ENCODE measurements at places on chromosomes 5 and 9. TPM values are rescaled to one million over a fixed set of nuclear protein-coding genes. Genes with fewer than 3 reads are reported as not detected.

FOXD4 gene
- 0.24 TPM for total RNA-seq

SLC25A2 gene
- total RNA-seq, result 1.4 TPM

FGD3 gene
- total RNA-seq, result 4.3 TPM

CD274 gene
- 1.7 TPM for total RNA-seq

HAPLN1 gene
- 9.1 TPM for total RNA-seq

SLCO6A1 gene
- total RNA-seq, result not detected

TRPM6 gene
- 48.0 TPM for total RNA-seq

LCN15 gene
- total RNA-seq, result 15.9 TPM

TRIM36 gene
- 39.8 TPM for total RNA-seq

MVB12B gene
- total RNA-seq, result 17.2 TPM

CYLC2 gene
- not detected for total RNA-seq

IL3 gene
- total RNA-seq, result not detected

EIF4E1B gene
- not detected for total RNA-seq

PCDHGA7 gene
- total RNA-seq, result 1.3 TPM

SLC6A7 gene
- total RNA-seq, result 30.4 TPM

CAMK2A gene
- 0.17 TPM for total RNA-seq

PCDHB13 gene
- 1.3 TPM for total RNA-seq

GRCh38 chr5:40572391-40572790, 107.3 kb upstream of the PTGER4 start:
- no peak for DNase-seq

- no peak for DNase-seq
Observed at GRCh38 chr5:111975133-111975532, 218.1 kb upstream of the NREP start.

GRCh38 chr9:23717505-23717904, 108.5 kb downstream of the ELAVL2 start:
- no peak for DNase-seq

GRCh38 chr5:149597618-149598017, 16.3 kb downstream of the ARHGEF37 start:
- no peak for DNase-seq

DNA sequence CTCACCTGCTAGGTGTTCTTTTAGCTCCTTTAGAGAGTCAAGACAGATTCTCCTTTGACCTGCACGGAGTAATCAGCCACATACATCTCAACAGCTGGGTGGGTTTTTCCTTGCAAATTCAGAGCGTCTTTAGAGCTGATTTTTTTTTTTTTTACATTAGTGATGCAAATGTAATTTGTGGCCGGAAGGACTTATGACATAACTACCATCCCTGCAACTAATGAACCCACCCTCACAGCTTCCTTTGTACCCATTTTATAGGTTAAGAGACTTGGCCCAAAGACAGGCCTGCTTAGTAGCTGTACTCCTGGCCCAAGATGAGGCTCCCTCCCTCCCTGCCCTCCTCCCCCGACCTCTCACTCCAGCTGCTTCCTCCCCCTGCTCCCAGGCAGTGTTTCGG, 69.9 kb upstream of the NIPAL4 start:
- DNase-seq, result no peak

- DNase-seq, result no peak
Observed at GRCh38 chr5:76358-77169, 15.4 kb upstream of the PLEKHG4B start.

- no peak for DNase-seq
Observed at GRCh38 chr5:90233476-90233875, 176.1 kb downstream of the CETN3 start.

GRCh38 chr5:165224366-165225045, 1719.1 kb downstream of the MAT2B start:
- DNase-seq, result no peak

GRCh38 chr5:107669096-107670031, 1.4 kb downstream of the EFNA5 start:
- peak; percentile 44 for DNase-seq

GRCh38 chr9:89278997-89279739, 31.8 kb upstream of the CKS2 start:
- no peak for DNase-seq

DNA sequence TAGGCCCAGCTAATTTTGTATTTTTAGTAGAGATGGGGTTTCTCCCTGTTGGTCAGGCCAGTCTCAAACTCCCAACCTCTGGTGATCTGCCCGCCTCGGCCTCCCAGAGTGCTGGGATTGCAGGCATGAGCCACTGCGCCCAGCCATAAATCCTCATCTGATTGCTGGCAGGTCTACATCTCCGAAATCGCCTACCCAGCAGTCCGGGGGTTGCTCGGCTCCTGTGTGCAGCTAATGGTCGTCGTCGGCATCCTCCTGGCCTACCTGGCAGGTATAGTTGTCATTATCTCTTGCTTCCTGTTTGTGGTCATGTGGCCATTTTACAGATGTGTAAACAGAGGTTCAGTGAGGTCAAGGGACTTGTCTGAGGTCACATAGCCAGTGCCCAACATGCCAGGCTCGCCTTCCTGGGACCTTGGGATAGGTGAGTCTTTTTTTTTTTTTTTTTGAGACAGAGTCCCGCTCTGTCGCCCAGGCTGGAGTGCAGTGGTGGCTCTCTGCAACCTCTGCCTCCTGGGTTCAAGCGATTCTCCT, 2.8 kb downstream of the SLC2A8 start:
- DNase-seq, result no peak

DNA sequence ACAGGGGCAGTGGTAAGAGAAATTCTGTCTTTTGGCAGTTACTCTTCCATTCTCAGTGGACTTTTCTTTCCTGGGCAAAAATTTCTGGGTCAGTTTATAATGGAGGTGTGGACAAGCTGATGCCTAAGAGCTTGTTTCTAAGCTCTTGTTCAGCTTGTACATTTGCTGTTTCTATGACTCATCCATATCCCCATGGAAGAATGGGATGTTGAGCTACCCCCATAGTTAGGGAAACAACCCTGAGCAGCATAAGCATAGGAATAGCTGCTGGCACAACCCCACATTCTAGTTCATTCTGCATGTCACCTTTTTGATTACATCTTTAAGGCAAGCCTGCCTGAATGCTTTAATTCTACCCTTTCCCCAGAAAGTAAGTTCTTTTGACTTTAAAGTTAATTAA, 173.3 kb downstream of the PSAT1 start:
- no peak for DNase-seq

GRCh38 chr5:39485079-39485478, 60.3 kb upstream of the DAB2 start:
- no peak for DNase-seq

GRCh38 chr5:8606231-8606630, 737.3 kb downstream of the MTRR start:
- no peak for DNase-seq

GRCh38 chr9:684941-685340, 156.6 kb upstream of the DMRT1 start:
- no peak for DNase-seq

DNA sequence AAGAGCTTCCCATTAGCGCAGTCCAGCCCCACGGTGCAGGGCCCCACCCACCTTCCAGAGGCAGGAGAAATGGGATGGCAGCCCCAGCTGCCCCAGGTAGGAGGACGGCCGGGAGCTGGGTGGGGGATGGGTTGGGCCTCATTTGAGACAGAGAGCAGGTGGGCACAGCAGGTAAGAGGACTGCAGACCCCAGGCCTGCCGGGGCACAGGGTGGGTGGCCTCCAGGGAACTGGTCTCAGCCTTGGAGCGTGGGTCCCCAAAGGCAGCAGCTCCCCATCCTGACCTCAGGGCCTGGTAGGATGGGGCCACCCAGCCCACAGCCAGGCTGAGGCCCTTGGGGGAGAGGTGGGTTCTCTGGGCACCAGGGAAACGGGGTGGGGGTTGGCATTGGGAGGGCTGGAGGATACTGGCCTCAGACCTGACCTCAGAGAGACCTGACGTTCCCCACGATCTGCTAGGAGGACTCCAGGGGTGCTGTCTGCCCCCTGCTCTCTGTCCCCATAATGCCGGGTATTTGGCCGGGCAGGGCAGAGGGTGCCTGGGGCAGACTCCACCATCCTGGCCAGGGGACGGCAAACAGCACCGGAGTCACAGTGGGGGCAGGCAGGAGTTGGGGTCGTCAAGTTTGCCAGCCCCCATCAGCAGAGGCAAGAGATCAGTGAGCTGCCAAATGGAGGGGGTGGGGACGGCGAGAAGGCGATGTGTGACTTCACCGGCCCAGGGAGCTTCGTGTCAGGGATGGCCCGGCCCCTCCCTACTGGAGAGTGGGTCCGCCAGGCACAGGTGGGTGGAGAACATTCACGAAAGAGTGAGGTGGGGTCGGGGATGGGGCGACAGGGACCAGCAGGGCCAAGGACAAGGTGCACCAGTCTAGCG, 6.8 kb upstream of the QRFP start:
- no peak for DNase-seq

DNA sequence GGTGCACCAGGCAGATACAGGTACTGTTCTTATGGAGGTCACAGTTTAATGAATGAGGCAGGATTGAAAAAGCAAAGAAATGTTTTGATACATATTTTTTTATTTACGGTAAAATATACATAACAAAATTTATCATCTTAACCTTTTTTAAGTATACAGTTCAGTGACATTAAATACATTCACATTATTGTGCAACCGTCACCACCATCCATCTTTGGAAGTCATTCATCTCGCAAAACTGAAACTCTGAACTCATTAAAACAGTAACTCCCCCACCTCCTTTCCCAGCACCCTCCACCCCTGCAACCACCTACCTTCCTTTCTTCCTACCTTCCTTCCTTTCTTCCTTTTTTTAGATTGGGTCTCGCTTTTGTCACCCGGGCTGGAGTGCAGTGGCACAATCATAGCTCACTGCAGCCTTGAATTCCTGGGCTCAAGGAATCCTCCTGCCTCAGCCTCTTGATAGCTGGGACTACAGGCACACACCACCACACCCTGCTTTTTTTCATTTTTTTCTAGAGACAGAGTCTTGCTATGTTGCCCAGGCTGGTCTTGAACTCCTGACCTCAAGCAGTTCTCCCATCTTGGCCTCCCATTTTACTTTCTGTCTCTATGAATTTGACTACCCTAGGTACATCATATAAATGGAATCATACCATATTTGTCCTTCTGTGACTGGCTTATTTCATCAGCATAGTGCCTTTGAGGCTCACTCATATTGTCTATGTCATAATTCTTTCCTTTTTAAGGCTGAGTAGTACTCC, 22.5 kb upstream of the PSD2 start:
- DNase-seq, result no peak

GRCh38 chr9:81868145-81868544, 60.1 kb upstream of the SPATA31D4 start:
- no peak for DNase-seq

DNA sequence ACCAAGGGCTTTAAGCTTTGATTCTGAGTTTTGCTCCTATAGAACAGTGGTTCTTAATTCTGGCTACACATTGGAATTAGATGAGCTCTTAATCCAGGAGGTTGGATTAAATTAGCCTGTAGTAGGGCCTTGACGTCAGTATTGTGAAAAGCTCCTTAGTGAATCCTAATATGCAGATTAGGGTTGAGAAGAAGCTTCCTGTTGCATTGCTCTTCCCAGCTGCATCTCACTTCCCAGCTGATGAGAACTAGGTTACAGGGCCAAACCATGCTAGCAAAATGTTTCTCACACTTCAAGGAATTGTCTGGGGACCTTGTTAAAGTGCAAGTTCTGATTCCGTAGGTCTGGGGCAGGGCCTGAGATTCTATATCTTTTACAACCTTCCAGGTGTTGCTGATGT, 300.0 kb downstream of the ZSWIM6 start:
- no peak for DNase-seq

DNA sequence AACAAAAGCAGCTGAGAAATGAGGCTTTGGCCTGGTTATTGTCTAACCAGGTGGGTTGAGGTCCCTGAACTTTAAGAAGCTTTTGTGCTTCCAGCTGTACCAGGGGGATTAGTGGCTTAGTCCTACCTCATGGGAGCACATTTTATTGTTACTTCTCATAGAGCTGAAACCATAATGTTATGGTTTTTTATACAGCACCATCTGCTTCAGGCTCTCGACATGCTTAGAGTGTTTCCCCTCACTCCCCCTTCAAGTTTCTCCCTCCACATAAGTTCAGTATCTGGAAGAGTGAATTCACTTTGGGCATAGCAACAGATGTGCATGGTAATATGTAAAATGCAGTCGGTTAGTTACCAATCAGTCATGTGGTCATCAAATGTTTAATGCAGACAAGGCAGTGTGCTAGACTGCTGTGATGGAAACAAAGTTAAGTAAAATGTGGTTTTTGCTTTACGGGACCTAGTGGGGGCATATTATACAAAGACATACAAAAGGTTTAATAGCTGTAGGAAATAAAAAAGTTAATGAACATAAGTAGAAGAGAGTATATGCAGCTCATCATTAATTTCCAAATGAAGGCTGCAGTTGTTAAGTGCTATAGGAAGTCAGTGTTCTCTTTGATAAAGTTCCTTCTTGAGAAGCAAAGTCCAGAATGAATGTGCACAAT, 95.9 kb upstream of the SPRY4 start:
- DNase-seq, result no peak

DNA sequence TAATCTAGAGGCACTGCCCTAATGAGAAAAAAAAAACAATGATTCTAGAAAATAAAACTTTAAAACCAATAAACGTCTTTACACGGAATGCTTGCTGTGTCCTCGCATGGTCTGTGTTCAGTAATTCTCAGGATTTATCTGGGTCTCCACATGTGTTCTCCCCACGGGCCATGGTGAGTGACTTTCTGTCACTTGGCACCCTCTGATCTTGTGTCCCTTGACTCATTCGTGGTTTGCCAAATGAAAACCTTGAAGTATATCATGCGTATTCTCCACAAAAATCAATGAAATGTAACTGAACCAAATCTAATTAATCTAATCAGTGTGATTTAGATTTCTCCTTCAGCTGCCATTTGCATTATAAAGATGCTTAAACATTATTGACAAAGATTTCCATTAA, 48.0 kb downstream of the UBE2QL1 start:
- no peak for DNase-seq

- DNase-seq, result no peak
Observed at GRCh38 chr9:126439402-126439765, 112.8 kb downstream of the MVB12B start.

DNA sequence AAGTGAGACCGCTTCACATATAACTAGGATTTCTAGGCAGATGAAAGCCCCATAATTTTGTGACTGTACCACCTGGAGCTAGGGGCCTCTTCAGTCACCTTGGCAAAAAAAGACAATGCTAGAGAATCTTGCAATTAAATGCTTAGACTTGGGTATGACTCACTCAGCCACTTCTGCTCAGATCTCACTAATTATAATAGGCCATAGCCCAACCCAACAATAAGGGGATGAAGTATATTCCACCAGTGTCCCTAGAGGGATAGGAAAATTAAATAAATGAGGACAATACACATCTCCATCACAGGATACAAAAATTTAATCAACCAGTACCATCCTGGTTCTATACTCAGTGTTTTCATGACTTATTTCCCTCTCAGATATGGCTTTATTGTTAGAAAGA, 1079.9 kb upstream of the C9orf72 start:
- no peak for DNase-seq

All from left colon (tissue), 2 donors.